Activated T-cell treated with anti-CD3 and anti-CD28 coated beads, Interleukin-2, amount 50 U/mL, for 1 hour (primary cell): ENCODE measurements at places on chromosomes 12 and 14.

DNA sequence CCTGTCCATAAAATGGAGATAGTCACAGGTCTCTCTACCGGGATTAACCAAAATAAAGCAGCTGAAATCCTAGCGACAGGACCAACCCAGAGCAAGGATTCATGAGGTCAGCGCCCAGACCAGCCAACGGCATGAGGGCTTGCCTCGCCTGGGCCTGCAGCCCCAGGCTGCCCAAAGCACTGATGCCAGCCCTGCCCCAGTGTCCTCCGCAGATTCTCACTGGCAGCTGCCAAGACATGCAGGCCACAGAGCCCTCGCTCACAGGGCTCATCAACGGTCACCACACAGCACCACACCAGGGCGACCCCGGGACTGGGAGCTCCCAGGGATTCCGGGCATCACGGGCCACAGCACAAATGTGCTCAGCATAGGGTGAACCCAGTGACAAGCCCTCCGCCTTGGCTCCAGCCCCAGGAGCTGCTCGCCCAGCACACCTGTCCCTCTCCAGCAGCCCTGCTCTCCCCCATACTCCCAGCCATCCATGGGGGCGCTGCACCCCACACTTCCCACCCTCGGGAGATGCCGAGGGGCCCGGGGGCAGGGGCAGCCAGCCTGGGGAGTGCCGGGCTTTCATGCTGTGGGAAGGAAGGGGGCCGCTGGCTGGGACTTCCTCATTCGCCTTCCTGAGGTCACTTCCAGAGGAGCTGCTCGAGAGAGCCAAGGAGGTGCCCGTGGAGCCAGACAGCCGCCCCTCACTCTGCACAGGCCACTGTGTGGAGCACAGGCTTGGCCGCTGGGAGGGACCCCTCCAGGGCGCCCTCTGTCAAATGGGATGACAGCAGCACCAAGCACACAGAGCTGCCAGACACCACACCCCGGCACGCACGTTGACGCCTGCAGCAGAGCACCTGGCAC, 14.1 kb downstream of the RAB35 start:
- no peak for DNase-seq

- no peak for DNase-seq
Observed at GRCh38 chr14:92670643-92671366, 77.6 kb downstream of the LGMN start.

DNA sequence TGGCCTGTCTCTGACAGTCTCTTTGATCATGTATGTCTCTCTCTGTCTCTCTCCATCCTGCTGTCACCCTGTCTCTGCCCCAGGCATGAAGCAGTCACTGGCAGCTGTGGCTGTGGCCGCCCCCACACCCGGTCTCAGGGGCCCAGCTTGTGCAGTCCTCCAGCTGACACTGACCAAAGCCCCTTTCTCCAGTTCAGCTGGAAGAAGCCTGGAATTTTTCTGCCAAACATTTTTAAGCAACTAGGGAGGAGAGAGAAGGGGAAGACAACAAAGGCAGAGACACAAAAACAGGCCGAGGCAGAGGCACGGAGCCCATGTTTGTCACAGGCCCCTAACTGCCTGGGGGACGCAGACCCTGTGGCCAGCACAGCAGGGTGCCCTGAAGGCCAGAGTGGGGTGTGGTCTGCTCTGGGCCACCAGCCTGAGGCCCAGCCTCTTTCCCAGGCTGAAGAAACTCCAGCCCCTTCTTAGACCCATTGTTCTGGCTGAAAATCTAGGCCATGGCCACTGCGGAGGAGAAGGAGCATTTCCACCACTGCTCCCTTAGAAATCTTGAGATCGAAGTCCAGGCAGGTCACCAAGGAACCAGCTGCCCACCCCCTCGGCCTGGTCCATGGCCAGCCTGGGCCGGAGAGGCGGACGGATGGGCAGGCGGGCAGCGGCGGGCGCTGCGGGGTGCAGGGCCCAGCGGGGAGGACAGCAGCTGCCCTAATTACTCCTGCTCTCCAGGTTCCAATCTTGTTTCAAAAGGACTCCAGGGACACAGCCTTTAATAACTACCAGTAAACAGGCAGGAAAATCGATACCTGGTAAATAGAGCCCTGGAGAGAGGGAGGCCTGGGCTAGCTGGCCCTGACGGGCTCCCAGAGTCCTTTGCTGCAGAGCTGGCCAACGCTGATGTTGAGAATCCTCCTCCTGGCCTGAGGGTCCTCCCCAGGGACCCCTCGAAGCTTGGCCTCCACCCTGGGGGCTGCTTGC, 14.9 kb downstream of the DTX1 start:
- DNase-seq = no peak

- DNase-seq = peak; percentile 81
Observed at GRCh38 chr12:104381731-104382480, 74.8 kb upstream of the CHST11 start.

DNA sequence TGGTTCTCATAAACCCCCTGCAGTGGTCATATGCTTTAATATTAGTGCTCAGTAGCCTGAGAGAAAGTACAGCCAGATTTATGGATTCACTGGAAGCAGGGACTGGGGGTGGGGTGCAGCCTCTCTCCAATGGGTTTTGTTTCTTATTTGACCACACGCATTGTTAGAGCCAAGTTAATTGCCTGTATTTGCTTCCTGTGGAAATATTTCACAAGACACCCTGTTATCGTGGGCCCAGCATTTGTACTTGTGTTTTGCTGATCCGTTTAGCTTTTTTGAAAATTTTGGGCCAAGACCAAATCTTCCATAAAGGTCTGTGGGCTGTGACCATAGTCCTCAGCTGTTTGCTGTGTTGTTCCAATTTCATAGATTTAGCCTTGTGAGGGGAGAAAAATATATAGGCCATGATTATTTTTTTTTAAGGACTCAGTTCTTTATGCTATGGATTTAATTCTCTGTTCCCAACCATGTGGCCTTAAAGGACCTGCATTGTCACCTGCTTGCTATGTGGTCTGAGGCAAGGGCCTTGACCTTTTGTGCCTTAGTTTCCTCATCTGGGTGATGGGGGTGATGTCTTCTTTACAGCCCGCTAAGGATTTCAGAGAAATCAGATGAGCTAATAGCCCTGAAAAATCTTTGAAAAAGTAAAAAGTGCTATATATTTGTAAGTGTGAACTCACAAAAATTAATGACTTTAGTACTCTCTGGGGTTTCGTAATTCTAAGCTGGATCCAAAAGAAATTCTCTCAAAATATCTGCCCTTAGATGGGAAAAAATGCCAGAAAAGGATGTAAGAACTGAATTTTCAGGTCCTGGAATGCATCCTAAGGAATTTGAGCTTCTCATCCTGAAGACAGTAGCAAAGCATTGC, 370.2 kb downstream of the DPF3 start:
- DNase-seq = no peak

DNA sequence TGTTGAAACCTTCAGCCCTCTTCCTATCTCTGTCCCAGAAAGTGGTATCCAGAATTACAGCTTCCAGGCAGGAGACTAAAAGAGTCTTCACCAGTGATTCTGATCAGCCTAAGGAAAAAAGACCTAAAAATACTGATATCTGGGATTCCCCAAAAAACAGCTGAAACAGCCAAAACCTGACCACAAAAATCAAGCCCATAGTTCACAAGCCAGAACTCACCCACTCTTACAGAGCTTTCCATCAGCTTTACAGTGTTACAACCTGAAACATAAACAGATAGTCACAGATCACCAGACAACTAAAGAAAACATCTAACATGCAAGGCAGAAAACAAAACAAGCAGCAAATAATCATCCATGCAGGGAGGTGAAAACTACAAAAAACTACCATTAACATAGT, 26.0 kb upstream of the TSPAN8 start:
- no peak for DNase-seq

GRCh38 chr14:44961151-44961553, 595 bp downstream of the KLHL28 start:
- peak; percentile 62 for DNase-seq

- no peak for DNase-seq
Observed at GRCh38 chr14:89958966-89959365, 3.2 kb downstream of the TDP1 start.

DNA sequence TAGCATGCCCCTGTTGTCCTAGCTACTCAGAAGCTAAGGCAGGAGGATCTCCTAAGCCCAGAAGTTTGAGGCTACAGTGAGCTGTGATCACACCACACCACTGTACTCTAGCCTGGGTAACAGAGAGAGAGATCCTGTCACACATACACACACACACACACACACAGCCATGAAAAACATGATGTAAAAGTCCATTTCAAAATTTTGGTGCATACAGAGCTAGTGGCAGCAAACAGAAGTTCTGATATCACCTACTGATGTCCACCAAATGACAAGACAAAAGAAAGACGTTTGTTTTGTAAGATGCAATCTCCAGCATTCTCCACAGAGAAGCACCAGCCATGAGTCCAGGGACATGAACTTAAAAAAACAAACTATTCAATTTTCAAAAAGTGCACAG, 15.9 kb downstream of the AREL1 start:
- no peak for DNase-seq
